ENCODE measurements at places on chromosomes 5 and 9.

DNA sequence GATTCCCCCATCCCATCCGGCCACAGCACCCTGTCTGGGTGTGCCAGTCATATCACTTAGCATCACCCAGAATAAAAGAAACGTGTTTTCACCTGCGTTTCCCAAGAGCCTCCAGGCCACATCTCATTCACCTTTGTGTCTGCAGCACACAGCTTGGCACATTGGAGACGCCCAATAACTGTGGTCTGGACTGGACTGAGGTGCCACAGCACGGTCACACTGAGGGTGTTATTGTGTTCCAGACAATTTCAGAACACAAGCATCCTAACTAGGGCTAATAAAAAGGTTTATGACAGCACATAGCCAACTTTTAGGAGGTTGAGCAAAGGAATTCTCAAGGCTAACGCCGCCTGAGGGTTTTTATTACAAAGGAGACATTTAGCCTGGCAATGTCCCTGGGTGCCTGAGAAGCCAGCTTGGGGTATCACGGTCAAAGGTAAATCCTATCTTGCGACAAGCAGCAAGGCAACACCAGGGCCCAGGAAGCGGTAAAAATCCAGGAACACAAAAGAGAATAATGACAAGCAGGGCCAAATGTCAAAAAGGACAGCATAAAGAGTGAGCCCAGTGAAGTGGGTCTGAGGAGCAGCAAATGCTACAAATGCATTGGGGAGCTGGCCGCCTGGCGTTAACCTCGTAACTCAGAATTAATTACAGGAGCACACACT, 3.4 kb downstream of the EPB41L4B start:
- DNase-seq, result no peak

- no peak for DNase-seq
These were observed 461.8 kb downstream of the TMEM232 start for GRCh38 chr5:110264661-110265060.

GRCh38 chr5:112418659-112419163, 366 bp downstream of the EPB41L4A start:
- DNase-seq, result no peak

DNA sequence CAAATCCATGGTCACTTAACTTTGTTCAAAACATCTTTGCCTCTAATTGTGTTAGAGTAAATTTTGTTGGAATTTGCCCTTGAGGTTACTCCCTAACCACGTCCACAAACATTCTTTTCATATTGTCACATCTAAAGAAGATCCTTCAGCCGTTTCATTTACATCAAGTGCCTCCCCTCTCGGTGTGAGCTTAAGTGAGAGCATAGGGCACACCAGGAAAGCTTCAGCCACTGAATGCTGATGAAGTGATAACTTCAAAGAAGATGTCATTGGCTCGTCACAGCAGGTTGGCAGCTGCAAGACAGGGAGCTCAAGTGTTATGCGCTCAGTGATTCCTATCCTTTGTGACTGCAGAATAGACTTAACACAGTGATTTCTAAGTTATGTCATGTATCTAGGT, 49.6 kb upstream of the ADAMTS19 start:
- peak; percentile 28 for DNase-seq

GRCh38 chr5:56951126-56951945, 587 bp downstream of the MIER3 start:
- peak; percentile 64 for DNase-seq

DNA sequence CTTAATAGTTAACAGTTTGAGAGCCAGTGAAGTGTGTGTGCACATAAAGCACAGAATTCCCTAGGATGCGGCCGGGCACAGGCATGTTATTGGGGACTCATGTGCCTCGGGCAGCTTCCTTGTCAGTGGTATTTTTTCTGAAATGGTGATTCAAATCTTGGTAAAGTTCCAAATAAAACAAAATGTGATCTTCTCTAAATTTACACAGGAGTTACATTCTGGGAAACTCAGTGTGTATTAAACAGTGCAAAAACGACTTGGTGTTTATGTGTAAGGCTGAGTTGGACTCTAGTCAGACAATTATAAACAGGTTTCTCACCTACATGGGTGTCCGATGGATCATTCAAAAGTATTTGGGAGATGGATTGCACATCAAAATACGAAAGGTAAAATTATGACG, 48.9 kb downstream of the BOD1 start:
- DNase-seq, result peak; percentile 65

- DNase-seq, result peak; percentile 40
These were observed 85.7 kb downstream of the GRAMD2B start for GRCh38 chr5:126508962-126509279.

Measured in DMS53 (cell line).